ENCODE measurements at places on chromosomes 5 and 9.

GRCh38 chr5:88675708-88676636, 207.0 kb downstream of the MEF2C start:
- H3K4me1 ChIP-seq, result peaks cover 30% of the 10 kb centered on the region
- peak overlapping the region; percentile 47 for H3K27ac ChIP-seq
- DNase-seq, result peak; percentile 52
- peaks cover 10% of the 10 kb centered on the region for H3K36me3 ChIP-seq

GRCh38 chr5:56309262-56309826, 76.2 kb upstream of the ANKRD55 start:
- peaks cover 29% of the 10 kb centered on the region for H3K4me1 ChIP-seq
- H3K27ac ChIP-seq, result no peak overlapping the region
- peaks cover 3% of the 10 kb centered on the region for H3K27me3 ChIP-seq
- no peak overlapping the region for H3K4me3 ChIP-seq

DNA sequence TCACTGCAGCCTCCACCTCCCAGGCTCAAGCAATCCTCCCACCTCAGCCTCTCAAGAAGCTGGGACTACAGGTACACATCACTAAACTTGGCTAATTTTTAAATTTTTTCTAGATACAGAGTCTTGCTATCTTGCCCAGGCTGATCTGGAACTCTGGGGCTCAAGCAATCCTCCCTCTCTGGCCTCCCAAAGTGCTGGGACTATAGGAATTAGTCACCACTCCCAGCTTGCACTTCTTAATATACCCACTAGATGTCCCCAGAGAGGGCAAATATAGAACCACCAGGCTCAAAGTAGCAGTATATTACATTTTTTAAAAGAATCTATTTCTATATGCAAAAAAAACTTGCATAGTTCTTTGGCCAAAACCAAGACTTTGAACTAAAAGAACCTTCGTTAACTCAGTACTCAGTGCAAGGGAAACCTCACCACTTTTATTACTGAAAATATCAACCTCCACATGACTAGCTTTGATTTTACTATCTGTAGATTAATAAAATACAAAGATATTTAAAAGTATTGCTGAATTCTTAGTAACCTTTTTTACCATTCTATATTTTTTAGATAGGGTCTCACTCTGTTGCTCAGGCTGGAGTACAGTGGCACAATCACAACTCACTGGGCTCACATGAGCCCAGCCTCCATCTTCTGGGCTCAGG, 25.8 kb upstream of the HSD17B3 start:
- no peaks in the 10 kb centered on the region for H3K4me1 ChIP-seq
- H3K27ac ChIP-seq, result no peak overlapping the region
- DNase-seq, result peak; percentile 57
- H3K27me3 ChIP-seq, result no peaks in the 10 kb centered on the region
- H3K4me3 ChIP-seq, result no peak overlapping the region

DNA sequence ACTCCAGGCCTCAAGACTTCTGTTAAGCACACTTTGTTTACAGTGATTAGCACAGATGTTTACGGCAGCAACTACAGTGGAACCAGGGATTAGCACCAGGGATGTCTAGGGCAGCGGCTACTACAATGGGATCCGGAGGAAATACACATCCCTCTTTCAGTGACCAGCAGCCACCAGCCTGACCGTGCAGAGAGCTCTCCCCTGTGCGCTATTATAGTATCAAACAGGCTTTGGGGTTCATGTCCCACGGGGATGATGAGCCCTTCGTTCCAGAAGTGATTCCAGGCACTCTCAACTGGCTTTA, 21.5 kb downstream of the GFPT2 start:
- H3K36me3 ChIP-seq, result no peaks in the 10 kb centered on the region
- peaks cover 12% of the 10 kb centered on the region for H3K27me3 ChIP-seq
- no peak overlapping the region for H3K4me3 ChIP-seq

DNA sequence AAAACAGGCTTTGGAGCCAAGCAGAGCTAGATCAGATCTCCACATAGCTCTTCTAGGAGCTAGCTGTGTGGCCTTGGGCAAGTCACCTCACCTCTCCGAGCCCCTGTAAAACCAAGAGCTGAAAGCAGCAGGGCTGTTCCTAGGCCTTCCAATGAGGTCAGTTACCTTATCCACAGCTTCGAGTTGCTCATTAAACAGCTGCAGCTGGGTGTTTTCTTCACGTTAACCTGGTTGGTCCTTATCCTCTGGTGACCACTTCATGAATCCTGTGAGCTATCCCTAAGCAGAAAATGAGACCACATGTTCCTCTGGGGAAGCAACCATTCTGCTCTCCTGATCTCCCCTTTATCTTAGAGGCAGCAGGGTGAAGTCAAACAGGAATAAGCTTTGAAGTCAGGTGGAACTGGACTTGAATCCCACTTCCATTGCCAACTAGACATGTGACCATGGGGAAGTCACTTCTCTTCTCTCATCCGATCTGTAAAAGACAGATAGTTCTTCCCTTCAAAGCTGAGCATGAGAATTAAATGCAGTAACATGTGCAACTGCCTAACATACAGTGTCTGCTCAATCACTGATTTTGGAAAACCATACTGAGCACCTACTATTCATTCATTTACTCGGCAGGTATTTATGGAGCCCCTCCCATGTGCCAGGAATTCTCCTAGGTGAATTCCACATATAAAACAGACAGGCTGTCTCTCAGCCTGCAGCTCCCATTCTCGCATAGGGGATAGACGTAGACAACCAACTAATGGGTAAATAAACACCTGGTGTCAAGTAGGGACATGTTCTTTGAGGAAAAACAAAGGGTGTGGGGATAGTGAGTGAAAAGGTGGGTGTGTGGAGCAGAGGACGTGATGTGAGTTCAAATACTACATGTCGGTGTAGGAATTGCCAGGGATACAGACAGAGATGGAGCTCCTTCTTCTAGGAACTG, 111.7 kb upstream of the BOD1 start:
- H3K36me3 ChIP-seq, result no peaks in the 10 kb centered on the region
- H3K4me3 ChIP-seq, result no peak overlapping the region
- H3K4me1 ChIP-seq, result no peaks in the 10 kb centered on the region
- no peak for DNase-seq
- H3K27ac ChIP-seq, result no peak overlapping the region
- peaks cover 2% of the 10 kb centered on the region for H3K27me3 ChIP-seq

DNA sequence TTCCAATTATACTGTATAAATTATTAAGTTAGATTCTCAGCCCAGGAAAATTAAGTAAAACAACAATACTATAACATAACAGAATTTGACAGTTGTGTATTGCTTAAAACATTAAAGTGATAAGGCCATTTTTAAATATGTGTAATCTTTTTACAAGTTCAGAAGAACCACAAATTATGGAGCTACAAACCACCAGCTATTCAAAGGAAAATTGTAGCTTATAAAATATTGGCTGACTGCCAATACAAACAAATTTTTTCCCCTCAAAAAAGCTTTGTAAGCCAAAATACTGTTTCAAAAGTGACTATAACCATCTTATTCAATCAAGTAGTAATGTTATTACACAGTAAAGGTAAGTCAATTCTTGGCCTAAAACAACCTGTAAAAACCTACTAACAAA, 21.9 kb downstream of the STRBP start:
- no peak for DNase-seq
- H3K27me3 ChIP-seq, result no peaks in the 10 kb centered on the region
- H3K36me3 ChIP-seq, result peaks cover 10% of the 10 kb centered on the region
- peaks cover 48% of the 10 kb centered on the region for H3K4me1 ChIP-seq
- H3K4me3 ChIP-seq, result no peak overlapping the region
- no peak overlapping the region for H3K27ac ChIP-seq

- H3K4me3 ChIP-seq, result no peak overlapping the region
- no peak for DNase-seq
- H3K27ac ChIP-seq, result no peak overlapping the region
- no peaks in the 10 kb centered on the region for H3K27me3 ChIP-seq
Observed at GRCh38 chr9:95206143-95206542, 111.4 kb downstream of the FANCC start.

- H3K27ac ChIP-seq, result no peak overlapping the region
- H3K27me3 ChIP-seq, result peaks cover 11% of the 10 kb centered on the region
- no peak overlapping the region for H3K4me3 ChIP-seq
- H3K36me3 ChIP-seq, result no peaks in the 10 kb centered on the region
- H3K4me1 ChIP-seq, result peaks cover 15% of the 10 kb centered on the region
Observed at GRCh38 chr9:87270848-87271234, 226.8 kb upstream of the DAPK1 start.

GRCh38 chr5:172901012-172901780, 58.0 kb upstream of the RPL26L1 start:
- no peak for DNase-seq
- no peaks in the 10 kb centered on the region for H3K27me3 ChIP-seq
- H3K27ac ChIP-seq, result no peak overlapping the region
- H3K4me1 ChIP-seq, result peaks cover 4% of the 10 kb centered on the region
- H3K36me3 ChIP-seq, result peaks cover 5% of the 10 kb centered on the region
- H3K4me3 ChIP-seq, result no peak overlapping the region

GRCh38 chr5:66551945-66552344, 44.2 kb upstream of the MAST4 start:
- H3K4me3 ChIP-seq, result no peak overlapping the region
- no peak for DNase-seq
- H3K27me3 ChIP-seq, result peaks cover 23% of the 10 kb centered on the region
- peaks cover 24% of the 10 kb centered on the region for H3K4me1 ChIP-seq
- no peak overlapping the region for H3K27ac ChIP-seq

DNA sequence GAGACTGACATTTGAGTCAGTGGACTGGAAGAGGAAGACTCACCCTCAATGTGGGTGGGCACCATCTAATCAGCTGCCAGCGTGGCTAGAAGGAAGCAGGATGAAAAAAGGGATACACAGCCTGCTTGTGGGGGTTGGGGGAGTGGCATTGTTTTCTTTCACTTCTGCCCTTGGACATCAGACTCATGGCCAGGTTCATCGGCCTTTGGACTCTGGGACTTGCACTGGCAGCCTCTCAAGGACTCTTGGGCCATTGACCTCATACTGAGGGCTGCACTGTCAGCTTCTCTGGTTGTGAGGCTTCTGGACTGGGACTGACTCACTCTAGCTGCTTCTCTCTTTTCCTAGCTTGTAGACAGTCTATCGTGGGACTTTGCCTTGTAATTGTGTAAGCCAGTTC, 374.9 kb downstream of the TLE1 start:
- no peak overlapping the region for H3K27ac ChIP-seq
- H3K36me3 ChIP-seq, result no peaks in the 10 kb centered on the region
- H3K4me1 ChIP-seq, result no peaks in the 10 kb centered on the region
- DNase-seq, result no peak
- H3K27me3 ChIP-seq, result no peaks in the 10 kb centered on the region

GRCh38 chr9:85053206-85053786, 383.8 kb downstream of the NTRK2 start:
- H3K27ac ChIP-seq, result no peak overlapping the region
- H3K4me1 ChIP-seq, result no peaks in the 10 kb centered on the region
- H3K4me3 ChIP-seq, result no peak overlapping the region
- no peaks in the 10 kb centered on the region for H3K36me3 ChIP-seq

DNA sequence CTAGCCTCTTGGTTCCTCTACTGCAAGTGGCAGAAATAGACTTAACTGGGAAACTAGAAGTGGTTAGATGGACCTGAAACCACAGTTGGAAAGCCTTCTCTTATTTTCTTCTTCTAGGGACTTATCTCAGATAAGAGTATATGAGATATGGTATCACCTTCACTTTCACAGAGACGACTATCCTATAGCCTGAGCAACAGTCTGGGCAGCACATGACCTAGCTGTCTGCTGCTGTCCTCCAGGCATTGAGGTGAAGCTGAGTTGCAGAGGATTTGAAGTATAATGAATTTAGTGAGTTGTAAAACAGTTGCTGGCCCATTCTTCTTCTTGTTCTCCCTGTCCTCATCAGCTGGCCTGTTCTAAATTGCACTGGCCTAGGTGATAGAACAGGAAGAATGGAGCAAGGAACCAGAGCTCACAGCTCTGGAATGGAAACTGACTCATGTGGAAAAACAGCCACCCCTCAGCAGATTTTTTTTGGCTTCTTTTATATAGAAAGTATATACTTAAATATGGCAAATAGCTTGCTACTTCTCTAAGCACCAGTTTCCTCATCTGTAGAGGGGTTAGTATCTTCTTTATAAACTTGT, 27.8 kb downstream of the RECK start:
- peaks cover 8% of the 10 kb centered on the region for H3K4me1 ChIP-seq
- no peak for DNase-seq
- H3K27ac ChIP-seq, result no peak overlapping the region
- no peaks in the 10 kb centered on the region for H3K27me3 ChIP-seq
- no peak overlapping the region for H3K4me3 ChIP-seq

- no peak overlapping the region for H3K27ac ChIP-seq
- H3K4me1 ChIP-seq, result no peaks in the 10 kb centered on the region
- peaks cover 6% of the 10 kb centered on the region for H3K27me3 ChIP-seq
- no peak for DNase-seq
- H3K4me3 ChIP-seq, result no peak overlapping the region
Observed at GRCh38 chr9:95793924-95794828, 81.3 kb upstream of the ERCC6L2 start.

GRCh38 chr5:140469259-140469658, 67.6 kb downstream of the ANKHD1 start:
- no peak overlapping the region for H3K4me3 ChIP-seq
- H3K4me1 ChIP-seq, result no peaks in the 10 kb centered on the region

GRCh38 chr5:88821161-88821560, 61.8 kb downstream of the MEF2C start:
- H3K4me3 ChIP-seq, result no peak overlapping the region
- H3K4me1 ChIP-seq, result peaks cover 3% of the 10 kb centered on the region
- DNase-seq, result no peak
- peaks cover 23% of the 10 kb centered on the region for H3K27me3 ChIP-seq
- H3K27ac ChIP-seq, result no peak overlapping the region

- no peak for DNase-seq
- H3K4me3 ChIP-seq, result no peak overlapping the region
- H3K27ac ChIP-seq, result no peak overlapping the region
- no peaks in the 10 kb centered on the region for H3K27me3 ChIP-seq
- H3K36me3 ChIP-seq, result peaks cover 19% of the 10 kb centered on the region
- H3K4me1 ChIP-seq, result peaks cover 3% of the 10 kb centered on the region
Observed at GRCh38 chr5:109354761-109355160, 55.0 kb downstream of the PJA2 start.

DNA sequence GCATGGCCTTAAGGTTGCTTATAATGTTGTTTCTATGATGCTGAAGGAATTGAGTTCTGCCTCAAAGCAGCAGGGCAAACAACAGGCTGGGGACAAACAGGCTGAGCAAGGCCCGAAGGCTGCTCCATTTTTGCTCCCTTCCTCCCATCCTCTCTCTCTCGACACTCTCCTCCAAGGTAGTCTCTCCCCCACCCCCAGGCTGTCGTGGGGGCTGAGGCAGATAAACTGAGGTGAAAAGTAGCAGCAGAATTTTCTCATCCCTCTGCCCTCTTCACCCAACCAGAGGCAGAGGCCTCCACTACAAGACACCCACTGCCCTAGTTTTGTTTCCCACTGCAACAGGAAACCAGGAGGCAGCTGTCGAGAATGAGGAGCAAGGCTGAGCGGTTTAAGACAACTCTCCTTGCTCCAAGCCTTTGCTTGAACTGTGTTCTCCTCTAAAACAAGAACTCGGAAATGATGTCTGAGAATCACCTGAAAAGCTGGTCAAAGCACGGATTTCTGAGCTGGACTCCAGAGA, 13.5 kb upstream of the GNA14 start:
- peaks cover 6% of the 10 kb centered on the region for H3K27me3 ChIP-seq
- H3K4me1 ChIP-seq, result no peaks in the 10 kb centered on the region
- no peak overlapping the region for H3K27ac ChIP-seq
- no peak overlapping the region for H3K4me3 ChIP-seq
- DNase-seq, result no peak
- H3K36me3 ChIP-seq, result no peaks in the 10 kb centered on the region

Data from activated CD4-positive, alpha-beta T cell treated with anti-CD3 and anti-CD28 coated beads for 36 hours (primary cell).